PC-9 (cell line): ENCODE measurements at places on chromosomes 16 and 17. TPM values are rescaled to one million over a fixed set of nuclear protein-coding genes. Genes with fewer than 3 reads are reported as not detected.

Gene DRG2
- 62.4 and 66.9 TPM in 2 replicates for total RNA-seq

Gene BRIP1
- 14.4 and 16.0 TPM in 2 replicates for total RNA-seq

Gene HOXB4
- total RNA-seq: 2.0 and 2.1 TPM in 2 replicates

Gene KRTAP3-1
- total RNA-seq: not detected in 2 replicates

Gene SPNS2
- 25.7 and 33.8 TPM in 2 replicates for total RNA-seq

Gene TBC1D3
- total RNA-seq: not detected in 2 replicates

Gene BORCS6
- total RNA-seq: 6.4 and 8.0 TPM in 2 replicates

Gene ZP2
- not detected in 2 replicates for total RNA-seq

Gene C16orf89
- not detected in 2 replicates for total RNA-seq

Gene ITGAL
- total RNA-seq: 0.50 TPM in 1 of 2 replicates, not detected in the other

Gene NUDT7
- not detected in 2 replicates for total RNA-seq

Gene EXOC3L1
- total RNA-seq: 0.35 TPM in 1 of 2 replicates, not detected in the other

GRCh38 chr16:4006397-4006999, 109.7 kb downstream of the ADCY9 start:
- DNase-seq: no peak
- no peaks in the 10 kb centered on the region for H3K4me1 ChIP-seq
- H3K36me3 ChIP-seq: no peaks in the 10 kb centered on the region
- no peak overlapping the region for H3K4me3 ChIP-seq

- no peak overlapping the region for H3K4me3 ChIP-seq
- H3K27me3 ChIP-seq: no peaks in the 10 kb centered on the region
These were observed 177.7 kb upstream of the SALL1 start for GRCh38 chr16:51328733-51329132.

GRCh38 chr16:2895813-2896212, 12.8 kb downstream of the FLYWCH2 start:
- H3K4me3 ChIP-seq: no peak overlapping the region
- no peaks in the 10 kb centered on the region for H3K27me3 ChIP-seq
- DNase-seq: no peak
- no peak overlapping the region for H3K27ac ChIP-seq
- H3K36me3 ChIP-seq: no peaks in the 10 kb centered on the region
- H3K4me1 ChIP-seq: no peaks in the 10 kb centered on the region

GRCh38 chr17:50467114-50467854, 1.4 kb downstream of the CHAD start:
- no peak overlapping the region for H3K27ac ChIP-seq
- no peaks in the 10 kb centered on the region for H3K27me3 ChIP-seq
- 0 out of 2 replicates have a peak, but pooled peaks cover 14% of the 10 kb centered on the region for H3K36me3 ChIP-seq

DNA sequence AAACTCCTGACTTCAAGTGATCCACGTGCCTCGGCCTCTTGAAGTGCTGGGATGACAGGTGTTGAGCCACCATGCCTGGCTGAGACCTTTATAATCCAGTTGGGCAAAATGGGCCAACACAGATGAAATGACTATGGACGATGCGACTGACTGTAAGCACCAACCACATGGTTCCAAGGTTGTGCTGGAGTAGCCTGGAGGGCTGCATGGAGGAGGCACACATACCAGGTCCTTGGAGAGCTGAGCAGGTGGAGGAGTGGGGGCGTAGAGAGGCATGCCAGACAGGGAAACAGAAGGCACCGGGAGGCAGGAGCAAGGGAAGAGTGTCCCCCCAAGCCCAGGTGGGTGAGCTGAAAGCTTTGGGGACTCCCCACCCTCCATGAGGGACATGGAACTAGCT, 85.2 kb downstream of the ABR start:
- no peak overlapping the region for H3K4me3 ChIP-seq
- H3K27me3 ChIP-seq: no peaks in the 10 kb centered on the region
- H3K27ac ChIP-seq: no peak overlapping the region
- H3K36me3 ChIP-seq: no peaks in the 10 kb centered on the region

- peaks cover 29% of the 10 kb centered on the region for H3K36me3 ChIP-seq
- peak overlapping the region; percentile 96 for H3K27ac ChIP-seq
- no peak for DNase-seq
- H3K4me1 ChIP-seq: peaks cover 44% of the 10 kb centered on the region
- H3K4me3 ChIP-seq: peak overlapping the region; percentile 80
These were observed 561 bp downstream of the CCDC47 start for GRCh38 chr17:63772801-63773271.

DNA sequence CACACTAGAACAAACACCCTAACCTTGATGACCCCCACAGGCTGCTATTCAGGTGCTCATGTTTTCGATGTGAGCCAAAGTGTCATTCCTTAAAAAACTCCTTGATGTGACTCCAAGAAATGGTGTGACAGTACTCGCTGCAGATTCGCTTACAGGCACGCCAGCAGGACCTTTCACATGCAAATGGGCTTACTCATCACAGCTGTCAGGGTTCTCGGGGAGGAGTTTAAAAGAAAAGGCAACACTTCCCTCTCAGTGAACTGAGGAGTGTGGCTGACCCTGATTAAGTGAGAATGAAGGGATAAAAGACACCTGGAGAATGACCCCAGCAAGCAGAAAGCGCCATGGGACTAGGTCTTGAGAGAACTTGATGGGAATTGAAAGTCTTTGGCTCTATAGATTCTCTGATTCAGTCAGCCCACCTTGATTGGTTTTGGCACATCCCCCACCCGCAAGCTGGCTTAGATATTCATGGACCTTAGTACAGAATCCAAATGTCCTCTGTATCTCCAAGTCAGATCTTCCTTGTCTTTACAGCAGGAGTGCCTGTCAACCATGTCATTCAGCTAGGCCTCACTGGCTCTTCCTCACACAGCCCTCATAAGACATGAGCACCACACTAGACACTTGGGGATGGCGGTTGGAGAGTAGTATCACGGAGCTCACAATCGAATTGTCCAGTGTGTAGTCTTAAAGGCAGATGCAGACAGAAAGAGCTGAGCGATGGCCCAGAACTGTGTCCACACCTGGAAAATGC, 82.6 kb downstream of the HIC1 start:
- peaks cover 16% of the 10 kb centered on the region for H3K4me1 ChIP-seq
- no peak overlapping the region for H3K4me3 ChIP-seq
- DNase-seq: no peak
- H3K27ac ChIP-seq: no peak overlapping the region

DNA sequence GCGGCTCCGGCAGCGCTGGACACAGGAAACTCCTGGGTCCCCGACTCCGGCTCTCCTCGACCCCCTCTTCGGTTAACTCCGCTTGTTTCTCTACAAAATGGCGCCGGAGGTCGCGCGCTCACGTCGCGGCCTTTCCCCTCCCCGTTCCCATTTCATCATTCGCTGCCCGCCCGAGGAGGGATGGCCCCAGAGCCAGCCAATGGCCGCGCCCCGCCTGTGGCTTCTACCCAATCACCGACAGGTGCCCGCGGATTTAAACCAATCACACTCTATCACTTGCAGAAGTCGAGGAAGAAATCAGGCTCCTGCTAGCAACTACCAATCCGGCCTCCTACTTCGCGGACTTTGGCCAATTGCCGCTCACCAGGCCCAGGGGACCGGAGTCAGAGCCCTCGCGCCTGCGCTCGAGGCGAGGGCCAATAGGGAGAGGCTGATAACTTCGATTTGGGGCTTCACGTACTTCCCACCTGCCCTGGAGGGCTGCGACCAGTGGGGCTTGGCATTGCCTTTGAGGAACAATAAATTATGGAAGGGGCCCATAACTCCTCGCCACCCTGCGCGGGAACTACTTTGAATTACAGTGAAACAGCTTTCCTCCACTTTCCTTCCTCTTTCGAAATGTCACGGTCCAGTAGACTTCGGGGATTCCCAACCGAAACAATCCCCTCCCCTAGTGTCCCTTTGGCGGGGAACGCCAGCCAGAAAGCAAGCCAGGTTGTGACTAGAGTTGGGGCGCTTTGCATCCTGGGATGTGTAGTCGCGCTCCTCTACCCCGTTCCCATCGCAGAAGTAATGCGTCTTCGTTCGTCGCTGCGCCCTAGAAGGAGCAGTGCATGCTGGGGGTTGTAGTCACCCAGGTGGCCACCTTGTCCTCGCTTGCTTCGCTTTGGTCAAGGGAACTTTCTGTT, at the start of gene CNOT1:
Gene CNOT1, minus strand, starts transcription at position 94 of the 908 bp plus-strand sequence. CDS start 30,489 bp downstream, outside the sequence.
- no peaks in the 10 kb centered on the region for H3K36me3 ChIP-seq
- peak within 1 kb of the TSS; percentile 90 for H3K27ac ChIP-seq
- H3K27me3 ChIP-seq: no peaks in the 10 kb centered on the region
- H3K4me3 ChIP-seq: peak within 1 kb of the TSS; percentile 77
- DNase-seq: peak; percentile 99
- H3K4me1 ChIP-seq: peaks cover 14% of the 10 kb centered on the region

DNA sequence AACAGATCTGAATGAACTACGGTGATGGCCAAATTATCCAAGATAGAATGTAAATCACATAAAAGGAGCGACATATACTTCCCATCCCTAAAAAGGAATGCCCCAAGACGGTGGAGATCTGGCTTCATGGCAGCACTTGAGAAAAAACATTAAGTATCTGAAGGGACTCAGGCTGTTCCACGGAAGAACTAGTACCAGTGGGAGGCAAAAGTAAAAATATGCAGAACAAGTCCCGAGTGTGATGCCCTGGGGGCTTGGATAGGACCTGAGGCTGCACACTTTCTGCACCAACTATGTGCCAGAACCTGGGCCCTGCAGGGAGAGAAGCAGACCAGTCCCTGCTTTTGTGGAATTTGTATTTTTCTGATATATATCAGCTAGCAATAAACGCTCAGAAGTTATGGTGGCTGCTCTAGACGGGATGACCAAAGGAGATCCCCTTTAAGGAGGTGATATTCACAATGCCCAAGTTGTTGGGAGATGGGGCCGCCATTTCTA, 539 bp upstream of the CKLF start:
- 0 out of 2 replicates have a peak, but pooled peaks cover 6% of the 10 kb centered on the region for H3K36me3 ChIP-seq
- H3K27ac ChIP-seq: no peak overlapping the region
- no peak for DNase-seq
- H3K4me3 ChIP-seq: peak overlapping the region; percentile 66
- H3K27me3 ChIP-seq: no peaks in the 10 kb centered on the region

DNA sequence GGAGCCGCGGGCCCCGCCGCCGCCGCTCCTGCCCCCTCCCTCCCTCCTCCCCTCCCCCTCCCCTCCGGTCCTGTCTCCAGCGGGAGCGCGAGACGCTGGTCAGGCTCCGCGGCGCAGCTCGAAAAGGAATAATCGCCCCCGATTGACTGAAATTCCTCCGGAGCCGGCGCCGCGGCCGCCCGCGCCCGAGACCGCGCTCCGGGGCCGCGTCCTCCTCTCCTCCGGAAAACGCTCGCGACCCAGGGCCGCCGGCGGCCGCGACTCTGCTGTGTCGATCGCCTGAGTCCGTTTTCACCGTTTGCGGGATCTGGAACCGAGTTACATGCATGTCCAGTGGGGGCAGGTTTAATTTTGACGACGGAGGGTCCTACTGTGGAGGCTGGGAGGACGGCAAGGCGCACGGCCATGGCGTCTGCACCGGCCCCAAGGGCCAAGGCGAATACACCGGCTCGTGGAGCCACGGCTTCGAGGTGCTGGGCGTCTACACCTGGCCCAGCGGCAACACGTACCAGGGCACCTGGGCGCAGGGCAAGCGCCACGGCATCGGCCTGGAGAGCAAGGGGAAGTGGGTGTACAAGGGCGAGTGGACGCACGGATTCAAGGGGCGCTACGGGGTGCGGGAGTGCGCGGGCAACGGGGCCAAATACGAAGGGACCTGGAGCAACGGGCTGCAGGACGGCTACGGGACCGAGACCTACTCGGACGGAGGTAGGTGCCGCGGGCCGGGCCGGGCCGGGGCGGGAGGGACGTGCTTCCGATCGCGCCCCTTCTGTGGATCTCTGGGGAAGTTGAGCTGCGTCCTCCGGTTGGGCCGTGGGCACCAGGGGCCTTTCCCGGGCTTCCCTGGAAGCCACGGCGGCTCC, 744 bp downstream of the JPH3 start:
- no peak overlapping the region for H3K4me3 ChIP-seq
- H3K27ac ChIP-seq: no peak overlapping the region
- peaks cover 84% of the 10 kb centered on the region for H3K27me3 ChIP-seq
- no peaks in the 10 kb centered on the region for H3K4me1 ChIP-seq
- no peak for DNase-seq

DNA sequence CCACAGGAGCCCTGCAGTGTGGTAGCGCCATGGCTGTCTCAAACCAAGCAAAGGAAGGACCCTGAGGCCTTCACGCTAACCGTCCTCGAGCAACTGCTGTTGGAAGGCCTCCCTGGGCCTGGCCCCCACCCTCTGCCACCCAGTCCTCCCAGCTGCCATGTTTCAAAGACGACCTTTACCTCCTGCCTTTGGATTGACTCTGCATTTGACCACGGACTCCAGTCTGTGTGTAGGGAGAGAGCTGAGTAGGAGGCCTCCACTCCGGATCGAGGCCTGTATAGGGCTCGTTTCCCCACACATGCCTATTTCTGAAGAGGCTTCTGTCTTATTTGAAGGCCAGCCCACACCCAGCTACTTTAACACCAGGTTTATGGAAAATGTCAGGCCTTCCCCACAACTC, 24.3 kb downstream of the PLCD3 start:
- no peak overlapping the region for H3K27ac ChIP-seq
- DNase-seq: no peak
- H3K4me1 ChIP-seq: no peaks in the 10 kb centered on the region
- peaks cover 8% of the 10 kb centered on the region; the same call in 1 of the 2 replicates for H3K36me3 ChIP-seq
- H3K4me3 ChIP-seq: no peak overlapping the region
- no peaks in the 10 kb centered on the region for H3K27me3 ChIP-seq

GRCh38 chr16:247027-247426, 12.4 kb downstream of the FAM234A start:
- no peak overlapping the region for H3K4me3 ChIP-seq
- H3K4me1 ChIP-seq: peaks cover 14% of the 10 kb centered on the region; the same call in 1 of the 2 replicates
- H3K27ac ChIP-seq: no peak overlapping the region
- H3K27me3 ChIP-seq: no peaks in the 10 kb centered on the region

DNA sequence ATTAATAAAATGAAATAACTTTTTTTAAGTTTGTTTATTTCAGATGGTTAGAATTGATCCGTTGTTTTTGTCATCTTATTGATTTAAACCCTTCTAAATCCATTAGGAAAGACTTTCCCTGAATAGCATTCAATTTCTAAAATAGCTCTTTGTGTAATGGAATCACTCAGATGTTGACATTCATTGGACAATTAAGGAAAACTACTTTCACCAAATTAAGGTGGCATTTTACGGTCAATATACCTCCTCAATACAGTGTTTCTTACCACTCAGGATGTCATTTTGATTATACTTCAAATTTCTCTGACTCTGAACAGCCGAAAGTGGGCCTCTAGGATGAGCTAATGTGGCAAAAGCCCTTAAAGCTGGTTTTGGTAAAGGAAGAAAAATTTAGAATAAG, 1.8 kb downstream of the ARL6IP1 start:
- H3K4me3 ChIP-seq: peak overlapping the region; percentile 98
- peaks cover 43% of the 10 kb centered on the region for H3K4me1 ChIP-seq
- no peak for DNase-seq
- no peaks in the 10 kb centered on the region for H3K27me3 ChIP-seq
- no peak overlapping the region for H3K27ac ChIP-seq

DNA sequence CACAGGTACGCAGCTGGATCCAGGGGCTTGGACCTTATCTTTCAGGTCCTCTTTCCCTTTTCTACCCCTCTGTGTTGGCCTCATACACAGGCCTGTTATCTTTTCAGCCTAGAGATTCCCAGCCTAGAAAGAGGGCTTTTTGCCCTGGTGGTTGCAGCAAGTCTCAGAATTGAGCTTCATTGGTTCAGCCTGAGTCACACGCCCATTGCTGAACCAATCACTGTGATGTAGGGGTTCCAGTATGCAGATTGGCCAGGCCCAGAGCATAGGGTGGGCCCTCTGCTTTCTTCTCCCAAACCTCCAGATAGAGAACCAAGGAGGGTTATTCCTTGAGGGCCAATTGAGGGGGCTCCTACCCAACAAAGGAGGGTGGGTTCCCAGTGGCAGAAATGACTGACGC, 32.8 kb downstream of the GPT2 start:
- H3K36me3 ChIP-seq: peaks cover 28% of the 10 kb centered on the region; the same call in 1 of the 2 replicates
- no peaks in the 10 kb centered on the region for H3K4me1 ChIP-seq
- H3K27ac ChIP-seq: no peak overlapping the region
- no peak for DNase-seq

- no peaks in the 10 kb centered on the region for H3K4me1 ChIP-seq
- DNase-seq: no peak
- peaks cover 99% of the 10 kb centered on the region for H3K27me3 ChIP-seq
These were observed 11.5 kb upstream of the PIPOX start for GRCh38 chr17:29031488-29031887.
